Right lobe of liver (tissue), 6 donors: ENCODE measurements at places on chromosomes 11 and 22. TPM values are rescaled to one million over a fixed set of nuclear protein-coding genes. Genes with fewer than 3 reads are reported as not detected.

Gene OR52I1
- total RNA-seq: not detected

Gene DEUP1
- total RNA-seq: not detected

Gene CEP57
- 25.5 TPM for total RNA-seq

Gene OR2AG2
- not detected for total RNA-seq

Gene CXCR5
- total RNA-seq: not detected

Gene CASP5
- total RNA-seq: not detected

Gene C11orf87
- not detected for total RNA-seq

Gene XKR3
- not detected for total RNA-seq

Gene SCO2
- 4.2 TPM for total RNA-seq

Gene KRTAP5-11
- not detected for total RNA-seq

Gene LRRC10B
- not detected for total RNA-seq

Gene KCNJ4
- not detected for total RNA-seq

Gene MUC6
- total RNA-seq: 2.1 TPM

Gene GGTLC3
- total RNA-seq: not detected

Gene TMEM132A
- total RNA-seq: 4.2 TPM

Gene UCP3
- total RNA-seq: 1.2 TPM

Gene SPA17
- total RNA-seq: 0.68 TPM

Gene MN1
- 0.10 TPM for total RNA-seq

Gene PATE2
- total RNA-seq: not detected

Gene TMEM191B
- not detected for total RNA-seq

Gene ACR
- total RNA-seq: 0.55 TPM

Gene RBMXL2
- total RNA-seq: not detected

Gene SHISAL1
- 0.22 TPM for total RNA-seq

Gene BTBD18
- total RNA-seq: not detected
